Occipital lobe (tissue), 3 donors: ENCODE measurements at places on chromosomes 6 and 20. TPM values are rescaled to one million over a fixed set of nuclear protein-coding genes. Genes with fewer than 3 reads are reported as not detected.

GRCh38 chr6:29755295-29755871 lies 32.1 kb downstream of the HLA-F start:
- DNase-seq, result no peak

DNA sequence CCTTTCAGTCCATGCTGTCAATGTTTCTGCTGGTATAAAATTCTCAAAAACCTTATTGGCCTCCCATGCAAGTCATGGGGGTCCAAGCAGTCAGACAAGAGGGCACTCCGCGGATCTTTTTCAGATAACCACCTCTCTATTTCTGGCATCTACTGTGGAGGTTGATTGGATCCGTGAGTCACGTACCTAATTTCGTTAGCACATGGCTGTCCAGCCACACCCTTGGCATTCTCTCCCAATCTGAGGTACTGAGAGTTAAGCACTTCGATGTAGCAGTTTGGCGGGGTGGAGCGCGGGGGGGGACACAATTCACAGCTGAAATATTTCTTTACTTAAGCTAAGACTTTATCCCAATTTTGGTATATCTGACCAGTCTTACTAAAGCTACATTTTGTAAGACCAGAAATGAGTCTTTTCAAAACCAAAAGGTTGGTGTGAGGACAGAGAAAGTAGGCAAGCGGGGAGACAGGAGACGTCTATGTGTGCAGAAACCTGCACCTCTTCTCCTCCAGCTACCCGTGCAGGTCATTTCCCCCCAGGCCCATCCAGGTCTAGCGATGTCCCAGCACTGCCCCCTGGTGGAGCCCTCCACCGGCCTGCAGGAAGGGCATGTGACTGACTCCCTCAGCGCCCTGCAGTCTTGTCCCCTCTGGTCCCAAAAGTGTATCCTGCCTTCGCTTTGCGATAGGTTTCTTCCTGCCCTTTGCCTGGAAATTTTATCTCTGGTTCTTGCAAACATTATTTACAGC lies 113.1 kb downstream of the ADAT2 start:
- DNase-seq, result no peak

- no peak for DNase-seq
Observed at GRCh38 chr6:30741789-30742315, 635 bp downstream of the FLOT1 start.

GRCh38 chr6:138082232-138082631 lies 25.0 kb downstream of the PERP start:
- no peak for DNase-seq

Gene SLC22A3
- 3.7 TPM for total RNA-seq

Gene PSORS1C1
- not detected for total RNA-seq

DNA sequence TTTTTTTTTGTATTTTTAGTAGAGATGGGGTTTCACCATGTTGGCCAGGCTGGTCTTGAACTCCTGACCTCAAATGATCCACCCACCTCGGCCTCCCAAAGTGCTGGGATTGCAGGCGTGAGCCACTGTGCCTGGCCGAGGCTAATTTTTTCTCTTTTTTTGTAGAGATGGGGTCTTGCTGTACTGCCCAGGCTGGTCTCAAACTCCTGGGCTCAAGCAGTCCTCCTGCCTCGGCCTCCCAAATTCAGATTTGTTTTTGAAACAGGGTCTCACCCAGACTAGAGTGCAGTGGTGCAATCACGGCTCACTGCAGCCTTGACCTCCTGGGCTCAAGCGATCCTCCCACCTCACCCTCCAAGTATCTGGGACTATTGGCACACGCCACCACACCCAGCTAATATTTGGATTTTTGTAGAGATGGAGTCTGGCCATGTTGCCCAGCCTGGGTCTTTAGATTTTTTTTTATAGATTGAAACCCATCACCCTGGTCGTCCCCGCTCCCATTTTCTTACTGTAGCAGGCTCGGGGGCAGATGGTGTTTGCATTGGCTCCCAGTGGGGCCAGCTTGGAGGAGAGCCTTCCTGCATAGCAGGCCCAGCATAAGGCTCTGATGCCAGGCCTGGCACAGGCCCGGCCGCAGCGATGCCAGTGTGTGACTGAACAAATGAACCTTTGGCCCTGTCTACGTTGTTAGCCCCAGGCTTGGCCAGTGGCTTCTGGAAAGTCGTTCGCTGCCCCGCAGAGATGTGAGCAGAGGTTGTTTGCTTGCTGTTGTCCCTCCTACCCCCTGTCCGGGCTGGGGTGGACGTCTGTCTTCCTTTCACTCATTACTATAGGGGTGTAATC lies 4.3 kb upstream of the MTG2 start:
- no peak for DNase-seq

- DNase-seq, result no peak
Observed at GRCh38 chr6:102732898-102733297, 1339.4 kb downstream of the GRIK2 start.

Gene NUDT3
- total RNA-seq, result 116 TPM

Gene TNFRSF6B
- not detected for total RNA-seq

DNA sequence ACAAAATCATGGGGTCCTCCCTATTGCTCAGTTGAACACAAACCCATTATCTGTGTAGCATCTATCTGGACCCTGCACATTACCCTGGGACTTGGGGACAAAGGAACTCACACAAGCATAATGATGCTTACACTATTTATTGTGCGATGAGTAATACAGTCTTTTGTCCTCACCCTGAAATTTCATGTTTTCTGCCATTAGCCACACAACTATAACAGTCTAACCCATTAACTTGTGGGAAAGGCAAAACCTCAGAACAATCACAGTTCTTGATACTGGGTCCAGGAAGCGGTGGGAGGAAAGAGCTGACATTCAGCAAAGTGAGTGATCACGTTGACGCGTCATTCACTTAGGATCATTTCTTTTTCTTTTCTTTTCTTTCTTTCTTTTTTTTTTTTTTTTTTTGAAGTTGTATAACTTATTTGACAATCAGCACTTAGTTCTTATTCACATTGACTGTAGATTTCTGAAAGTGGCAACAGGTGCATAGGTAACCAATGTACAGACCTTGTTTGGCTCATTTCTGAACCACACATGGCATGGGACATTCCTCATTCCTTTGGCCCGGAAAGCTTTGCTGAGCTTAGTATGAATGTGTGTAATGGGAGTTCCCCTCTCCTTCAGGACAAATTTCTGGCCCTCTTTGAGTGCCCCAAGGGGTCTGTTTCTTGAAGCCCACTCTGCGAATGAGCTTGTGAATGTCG lies 94.8 kb upstream of the CNKSR3 start:
- no peak for DNase-seq

Gene SPATS1
- 0.62 TPM for total RNA-seq

Gene LCA5
- total RNA-seq, result 17.3 TPM

- no peak for DNase-seq
Observed at GRCh38 chr20:63223121-63223825, 7.3 kb upstream of the YTHDF1 start.

- no peak for DNase-seq
Observed at GRCh38 chr20:16119909-16120308, 453.3 kb downstream of the KIF16B start.

Gene EIF2S2
- total RNA-seq, result 43.8 TPM

Gene NRN1
- 17.9 TPM for total RNA-seq

GRCh38 chr6:28161410-28162079 lies 19.9 kb downstream of the ZKSCAN8 start:
- DNase-seq, result peak; percentile 30

- DNase-seq, result no peak
Observed at GRCh38 chr6:81613606-81614005, 138.9 kb downstream of the TENT5A start.

Gene CDSN
- not detected for total RNA-seq

Gene TMC2
- total RNA-seq, result 1.7 TPM

GRCh38 chr6:35230950-35231349 lies 17.2 kb downstream of the SCUBE3 start:
- DNase-seq, result no peak

GRCh38 chr20:750801-751200 lies 17.5 kb downstream of the SLC52A3 start:
- DNase-seq, result no peak

- no peak for DNase-seq
Observed at GRCh38 chr6:41090841-41091761, 18.3 kb downstream of the NFYA start.

DNA sequence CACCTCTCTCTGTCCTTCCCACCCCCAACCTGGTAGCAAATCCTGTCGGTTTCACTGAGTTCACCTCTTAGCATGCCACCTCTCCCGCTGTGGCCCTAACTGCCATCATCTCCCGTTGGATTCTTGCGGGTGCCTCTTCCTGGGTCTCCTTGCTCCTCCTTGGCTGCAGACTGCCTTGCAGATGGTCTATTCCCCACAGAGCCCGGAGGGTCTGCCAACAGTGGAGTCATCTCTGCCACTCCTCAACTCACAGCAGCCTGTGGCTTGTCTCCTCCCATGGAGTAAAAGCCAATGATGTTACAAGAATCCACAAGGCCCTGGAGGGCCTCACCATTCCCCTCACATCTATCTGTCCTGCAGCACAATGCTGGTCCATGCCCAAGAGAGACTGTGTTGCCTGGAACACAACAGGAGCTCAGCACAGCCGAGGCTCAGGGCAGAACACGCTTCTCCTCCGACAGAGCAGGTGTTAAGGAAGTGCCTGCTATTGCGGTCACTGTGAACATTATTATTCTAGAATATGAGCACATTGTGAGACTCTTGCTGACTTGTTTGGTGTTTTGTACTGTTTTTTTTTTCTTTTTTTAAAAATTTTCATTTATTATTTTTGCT lies 241.8 kb upstream of the SULF2 start:
- DNase-seq, result no peak

Gene C6orf58
- 1.4 TPM for total RNA-seq

GRCh38 chr6:6723921-6724538 lies 135.5 kb downstream of the LY86 start:
- no peak for DNase-seq

Gene GMPR
- 1.9 TPM for total RNA-seq

GRCh38 chr6:82906951-82907350 lies 158.7 kb downstream of the UBE3D start:
- no peak for DNase-seq

- DNase-seq, result no peak
Observed at GRCh38 chr6:26200918-26201721, 113.9 kb downstream of the HFE start.

Gene TRAM2
- total RNA-seq, result 1.6 TPM

Gene NCOA6
- total RNA-seq, result 60.8 TPM

- no peak for DNase-seq
Observed at GRCh38 chr20:62820208-62820961, 3.5 kb downstream of the COL9A3 start.

- no peak for DNase-seq
Observed at GRCh38 chr6:36676141-36677058, 2.1 kb upstream of the CDKN1A start.

DNA sequence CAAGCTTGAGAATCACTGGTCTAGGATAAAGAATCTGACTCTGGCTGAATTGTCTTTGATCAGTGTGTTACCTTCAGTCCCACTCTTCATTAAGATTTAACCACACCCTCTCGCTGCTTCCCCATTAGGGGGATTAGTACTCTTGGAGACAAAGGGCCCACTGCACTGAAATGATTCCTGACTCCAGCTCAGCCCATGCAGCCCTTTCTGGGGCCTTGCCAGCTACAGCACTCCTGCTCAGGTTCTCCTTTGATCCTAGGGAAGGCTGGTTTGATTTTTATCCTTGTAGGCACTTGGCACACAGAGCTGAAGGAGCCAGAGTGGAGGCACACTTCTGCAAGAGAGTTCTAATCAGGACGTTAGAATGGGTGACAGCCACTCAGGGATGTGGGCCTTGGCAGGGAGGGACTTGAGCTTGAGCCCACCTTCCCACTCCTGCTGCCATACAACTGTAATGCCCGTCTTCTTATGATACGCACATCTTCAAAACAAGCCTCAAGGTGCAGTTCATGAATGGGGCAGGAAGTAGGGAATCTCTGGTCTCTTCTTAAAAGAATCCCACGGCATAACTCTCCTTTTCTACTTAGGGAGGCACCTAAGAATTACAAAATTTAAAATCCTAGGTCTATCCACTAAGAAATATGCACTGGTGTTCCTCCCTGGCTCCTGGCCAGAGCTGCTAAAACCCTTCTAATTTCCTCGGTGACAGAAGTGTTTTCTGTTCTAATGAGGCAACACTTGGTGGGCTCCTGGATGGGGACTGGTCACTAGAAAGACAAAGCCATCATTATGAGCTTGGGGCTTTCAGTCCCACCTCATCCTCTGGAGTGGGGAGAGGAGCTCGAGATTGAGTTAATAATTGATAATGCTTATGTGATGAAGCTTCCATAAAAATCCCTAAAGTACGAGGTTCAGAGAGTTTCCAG lies 1.5 kb upstream of the SLA2 start:
- no peak for DNase-seq

Gene GABRR2
- 0.16 TPM for total RNA-seq

DNA sequence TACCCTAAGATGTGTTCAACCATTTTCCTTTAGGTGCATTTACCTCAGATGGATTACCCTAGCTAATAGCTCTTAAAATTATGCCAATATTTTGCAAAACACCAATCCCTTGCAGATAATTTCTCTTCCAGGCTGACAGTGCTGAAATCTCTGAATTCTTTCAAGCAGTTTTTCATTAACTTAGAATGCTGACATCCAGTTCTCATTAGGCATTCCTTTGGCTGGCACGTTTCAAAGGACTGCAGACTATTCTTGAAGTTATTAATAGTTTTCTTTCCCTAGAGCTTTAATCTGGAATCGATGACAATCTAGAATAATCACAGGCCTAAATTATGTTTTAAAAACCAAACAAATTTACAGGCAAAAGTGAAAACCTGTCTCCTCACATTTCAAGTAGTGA lies 68.3 kb downstream of the SMLR1 start:
- DNase-seq, result no peak

GRCh38 chr6:144753023-144753705 lies 468.0 kb downstream of the UTRN start:
- DNase-seq, result no peak

- no peak for DNase-seq
Observed at GRCh38 chr20:25551413-25552215, 33.7 kb downstream of the NINL start.

DNA sequence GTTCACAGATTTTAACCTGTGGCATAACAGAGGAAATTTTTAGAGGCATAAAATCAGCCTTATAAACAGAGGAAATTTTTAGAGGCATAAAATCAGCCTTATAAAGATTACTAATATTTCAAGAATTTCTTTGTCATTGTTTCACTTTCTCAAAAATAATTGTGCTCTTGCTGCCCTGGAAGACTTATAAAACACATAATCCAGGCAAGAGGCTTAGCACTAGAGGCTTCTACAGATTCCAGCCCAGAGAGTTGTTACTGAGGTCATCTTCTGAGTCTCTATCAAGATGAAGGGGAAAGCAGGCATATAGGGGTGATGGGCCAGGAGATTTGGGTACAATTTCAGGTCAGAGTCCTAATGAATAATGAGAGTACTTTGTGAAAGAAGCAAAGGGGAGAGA lies 85.7 kb downstream of the RFPL4B start:
- no peak for DNase-seq

- no peak for DNase-seq
Observed at GRCh38 chr6:170111141-170111664, 179.7 kb downstream of the DLL1 start.

DNA sequence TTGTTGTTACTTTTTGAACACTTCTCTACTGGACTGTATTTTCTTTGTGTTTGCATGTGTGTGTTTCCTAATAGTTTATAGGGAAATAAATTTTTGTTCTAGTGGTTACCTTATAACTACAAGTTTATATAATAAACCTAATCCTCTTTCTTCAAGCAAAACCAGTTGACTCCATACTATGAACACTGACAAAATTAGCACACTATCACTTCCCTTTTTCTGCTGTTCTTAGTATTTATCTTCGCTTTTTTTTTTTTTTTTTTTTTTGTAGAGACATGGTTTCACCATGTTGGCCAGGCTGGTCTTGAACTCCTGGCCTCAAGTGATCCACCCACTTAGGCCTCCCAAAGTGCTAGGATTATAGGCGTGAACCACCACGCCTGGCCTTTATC lies 25.0 kb upstream of the C6orf62 start:
- DNase-seq, result no peak

Gene FAM162B
- total RNA-seq, result 2.8 TPM

GRCh38 chr6:136772685-136773472 lies 19.4 kb downstream of the MAP3K5 start:
- DNase-seq, result no peak
